T47D (cell line): ENCODE measurements at places on chromosomes 13 and 19.
A peak's percentile ranks its signal among the peaks of the same experiment; 100 is the strongest.

- DNase-seq, result no peak
Measured at GRCh38 chr13:109784590-109785140, 1.7 kb downstream of the IRS2 start.

- DNase-seq, result no peak
Measured at GRCh38 chr19:17338433-17339078, 1.2 kb downstream of the GTPBP3 start.

GRCh38 chr19:5588906-5589676, 21.3 kb upstream of the TINCR start:
- no peak for DNase-seq

GRCh38 chr13:60343978-60344377, 53.0 kb upstream of the TDRD3 start:
- DNase-seq, result no peak

DNA sequence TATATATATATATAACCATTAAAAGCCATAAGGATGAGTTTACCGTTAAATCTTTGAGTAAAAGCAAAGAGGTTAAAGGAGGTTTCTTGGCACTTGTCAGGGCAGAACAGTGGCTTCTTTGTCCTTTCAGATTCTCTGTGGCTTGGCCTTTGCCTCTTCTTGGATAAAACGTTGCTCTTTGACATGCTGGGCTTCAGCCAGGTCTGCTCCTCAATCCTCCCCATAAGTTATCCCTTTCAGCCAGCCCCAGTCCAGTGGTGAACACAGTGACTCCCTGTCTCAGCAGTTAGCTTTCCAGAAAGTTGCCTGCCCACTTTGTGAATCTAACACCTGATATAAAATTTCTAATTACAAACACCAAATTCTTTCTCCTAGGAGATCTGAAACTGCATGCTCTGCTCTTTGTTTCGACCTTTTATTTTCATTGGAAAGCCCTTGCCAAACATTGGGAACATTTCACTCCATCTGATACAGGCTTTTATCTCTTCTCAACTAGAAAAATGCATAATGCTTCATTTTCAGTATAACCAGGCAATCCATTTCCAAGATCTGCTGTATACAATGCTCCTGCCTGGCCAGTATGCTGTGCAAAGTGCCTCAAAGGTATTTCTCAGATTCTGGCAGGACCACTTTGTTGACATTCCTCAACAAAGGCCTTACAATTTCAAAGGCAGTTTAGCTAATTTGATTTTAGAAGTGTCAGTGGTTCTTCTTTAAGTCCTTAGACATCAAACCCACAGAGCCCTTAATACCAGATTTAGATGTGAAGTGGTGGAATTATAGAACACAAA, 16.2 kb upstream of the MED4 start:
- no peak for DNase-seq

- DNase-seq, result no peak
Measured at GRCh38 chr13:33199289-33199850, 86.2 kb downstream of the STARD13 start.

- peak; percentile 91 for DNase-seq
Measured at GRCh38 chr19:46784262-46785053, 3.9 kb downstream of the SLC1A5 start.

- peak; percentile 32 for DNase-seq
Measured at GRCh38 chr19:57559008-57559403, 657 bp downstream of the ZNF550 start.
